ENCODE measurements at places on chromosomes 13 and 19.
A peak's percentile ranks its signal among the peaks of the same experiment; 100 is the strongest.

GRCh38 chr13:35136585-35136984 is 194.5 kb downstream of the NBEA start:
- DNase-seq: no peak

DNA sequence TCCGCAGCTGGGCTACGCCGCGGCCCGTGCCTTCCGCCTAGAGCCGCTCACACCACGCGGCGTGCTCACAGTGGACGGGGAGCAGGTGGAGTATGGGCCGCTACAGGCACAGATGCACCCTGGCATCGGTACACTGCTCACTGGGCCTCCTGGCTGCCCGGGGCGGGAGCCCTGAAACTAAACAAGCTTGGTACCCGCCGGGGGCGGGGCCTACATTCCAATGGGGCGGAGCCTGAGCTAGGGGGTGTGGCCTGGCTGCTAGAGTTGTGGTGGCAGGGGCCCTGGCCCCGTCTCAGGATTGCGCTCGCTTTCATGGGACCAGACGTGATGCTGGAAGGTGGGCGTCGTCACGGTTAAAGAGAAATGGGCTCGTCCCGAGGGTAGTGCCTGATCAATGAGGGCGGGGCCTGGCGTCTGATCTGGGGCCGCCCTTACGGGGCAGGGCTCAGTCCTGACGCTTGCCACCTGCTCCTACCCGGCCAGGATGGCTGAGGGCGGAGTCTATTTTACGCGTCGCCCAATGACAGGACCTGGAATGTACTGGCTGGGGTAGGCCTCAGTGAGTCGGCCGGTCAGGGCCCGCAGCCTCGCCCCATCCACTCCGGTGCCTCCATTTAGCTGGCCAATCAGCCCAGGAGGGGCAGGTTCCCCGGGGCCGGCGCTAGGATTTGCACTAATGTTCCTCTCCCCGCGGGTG is 7.4 kb downstream of the DBP start:
- no peak for DNase-seq

DNA sequence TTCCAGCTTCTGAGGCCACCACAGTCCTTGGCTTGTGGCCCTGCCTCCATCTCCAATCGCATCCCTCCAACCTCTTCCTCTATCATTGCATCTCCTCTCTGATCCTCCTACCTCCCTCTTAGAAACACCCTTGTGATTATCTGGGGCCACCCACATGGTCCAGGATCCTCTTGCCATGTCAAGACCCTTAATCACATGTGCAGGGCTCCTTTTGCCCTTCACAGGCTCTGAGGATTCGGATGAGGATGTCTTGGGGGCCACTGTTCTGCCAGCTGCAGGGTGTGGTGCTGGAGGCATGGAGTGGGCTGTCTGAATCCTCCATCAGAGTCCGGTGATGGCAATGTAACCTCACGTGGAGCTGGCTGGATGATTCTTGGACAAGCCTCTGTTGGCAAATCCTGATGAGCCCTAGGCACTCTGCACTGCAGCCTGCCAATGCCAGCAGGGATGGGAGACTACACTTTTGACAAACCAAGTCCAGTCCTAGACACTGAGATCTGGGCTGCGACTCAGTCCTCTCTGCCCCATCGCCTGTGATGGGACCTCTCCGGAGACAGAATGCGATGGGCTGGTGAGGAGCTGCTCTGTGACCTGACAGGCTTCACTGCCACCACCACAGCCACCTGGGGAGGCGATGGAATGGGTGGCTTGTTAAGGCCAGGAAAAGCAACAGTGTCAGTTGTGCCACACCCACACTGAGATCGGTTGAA is 61.2 kb downstream of the CCDC70 start:
- DNase-seq: peak; percentile 79

DNA sequence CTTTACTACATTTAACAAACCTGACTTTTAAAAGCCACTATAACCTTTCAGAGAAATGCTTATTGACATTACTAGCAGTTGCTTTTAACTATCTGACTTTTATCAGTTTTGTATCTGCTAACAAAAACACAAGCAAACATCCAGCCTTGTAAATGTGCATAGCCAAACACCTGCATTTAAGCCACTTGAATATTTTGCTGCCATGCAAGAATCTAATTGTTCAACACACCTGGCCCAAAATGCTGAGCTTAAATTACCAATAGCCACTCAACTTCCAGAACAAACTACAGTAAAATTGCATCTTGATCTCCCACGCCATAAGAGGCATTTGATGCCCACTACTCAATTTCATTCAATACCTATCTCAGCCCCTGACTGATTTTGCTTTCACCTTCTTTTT is 9.3 kb downstream of the ZIC5 start:
- no peak for DNase-seq

- no peak for DNase-seq
These were observed at the start of gene BST2 for GRCh38 chr19:17405250-17406045. TSS of gene BST2 (minus strand) at chr19:17405630. CDS start at chr19:17405575, 55 bp downstream.

- no peak for DNase-seq
These were observed 61.9 kb downstream of the WASF3 start for GRCh38 chr13:26619358-26619757.

GRCh38 chr13:32947411-32948276 is 68.6 kb upstream of the KL start:
- DNase-seq: no peak

Measured in vagina (tissue), 2 donors.